WERI-Rb-1 (cell line): ENCODE measurements at places on chromosomes 7 and 10.

GRCh38 chr10:79060641-79061255 lies 8.0 kb upstream of the ZMIZ1 start:
- DNase-seq: no peak

DNA sequence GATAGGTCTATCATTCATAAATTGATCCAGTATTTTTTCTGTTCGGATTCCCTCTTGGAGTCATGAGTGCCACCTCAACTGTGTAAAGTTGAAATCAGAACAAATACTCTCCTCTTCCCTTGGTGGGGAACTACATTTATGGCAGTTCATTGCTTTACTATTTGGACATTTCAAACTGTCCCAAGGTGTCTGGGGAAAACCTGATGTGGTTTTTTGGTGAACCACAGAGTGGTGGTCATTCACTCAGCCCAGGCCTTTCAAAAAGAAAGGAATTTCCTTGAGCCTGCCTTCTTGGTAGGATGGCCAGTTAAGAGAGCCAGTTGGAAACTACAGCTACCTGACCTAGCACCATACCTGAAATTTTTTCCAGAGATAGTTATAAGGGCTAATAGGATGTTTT lies 59.0 kb downstream of the ABCB1 start:
- no peak for DNase-seq

DNA sequence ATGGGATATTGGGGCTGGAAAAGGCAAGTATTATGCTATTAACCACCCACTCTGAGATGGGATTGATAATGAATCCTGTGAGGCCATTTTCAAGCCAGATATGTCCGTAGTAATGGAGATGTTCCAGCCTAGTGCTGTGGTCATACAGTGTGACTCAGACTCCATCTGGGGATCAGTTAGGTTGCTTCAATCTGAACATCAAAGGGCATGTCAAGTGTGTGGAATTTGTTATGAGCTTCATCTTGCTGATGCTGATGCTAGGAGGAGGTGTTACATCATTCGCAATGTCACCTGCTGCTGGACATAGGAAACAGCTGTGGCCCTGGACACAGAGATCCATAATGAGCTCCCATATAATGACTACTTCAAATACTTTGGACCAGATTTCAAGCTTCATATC lies 144.7 kb downstream of the PLCE1 start:
- DNase-seq: no peak

DNA sequence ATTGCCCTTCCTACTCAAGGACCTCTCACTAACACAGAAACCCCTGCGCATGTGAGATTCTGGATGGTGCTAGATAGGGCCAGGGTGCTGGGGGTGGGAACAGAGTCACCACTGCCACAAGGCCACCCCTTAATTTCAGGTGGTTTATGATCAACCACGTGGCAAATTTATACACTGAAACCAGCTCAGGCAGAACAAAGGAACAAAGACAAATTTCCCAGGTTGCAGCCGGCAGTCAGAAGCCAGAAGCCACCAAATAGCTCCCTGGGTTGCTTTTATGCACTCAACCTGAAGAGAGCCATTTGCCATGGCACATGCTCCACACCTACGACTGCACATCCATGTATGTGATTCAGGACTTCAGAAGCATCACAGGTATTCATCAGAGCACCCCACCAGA lies 2.5 kb downstream of the VOPP1 start:
- no peak for DNase-seq

GRCh38 chr7:149466364-149466763 lies 5.5 kb upstream of the ZNF777 start:
- DNase-seq: no peak

GRCh38 chr7:44489955-44490350 lies 505 bp downstream of the NUDCD3 start:
- DNase-seq: no peak

GRCh38 chr7:95026421-95027072 lies 119.2 kb downstream of the PPP1R9A start:
- DNase-seq: no peak

DNA sequence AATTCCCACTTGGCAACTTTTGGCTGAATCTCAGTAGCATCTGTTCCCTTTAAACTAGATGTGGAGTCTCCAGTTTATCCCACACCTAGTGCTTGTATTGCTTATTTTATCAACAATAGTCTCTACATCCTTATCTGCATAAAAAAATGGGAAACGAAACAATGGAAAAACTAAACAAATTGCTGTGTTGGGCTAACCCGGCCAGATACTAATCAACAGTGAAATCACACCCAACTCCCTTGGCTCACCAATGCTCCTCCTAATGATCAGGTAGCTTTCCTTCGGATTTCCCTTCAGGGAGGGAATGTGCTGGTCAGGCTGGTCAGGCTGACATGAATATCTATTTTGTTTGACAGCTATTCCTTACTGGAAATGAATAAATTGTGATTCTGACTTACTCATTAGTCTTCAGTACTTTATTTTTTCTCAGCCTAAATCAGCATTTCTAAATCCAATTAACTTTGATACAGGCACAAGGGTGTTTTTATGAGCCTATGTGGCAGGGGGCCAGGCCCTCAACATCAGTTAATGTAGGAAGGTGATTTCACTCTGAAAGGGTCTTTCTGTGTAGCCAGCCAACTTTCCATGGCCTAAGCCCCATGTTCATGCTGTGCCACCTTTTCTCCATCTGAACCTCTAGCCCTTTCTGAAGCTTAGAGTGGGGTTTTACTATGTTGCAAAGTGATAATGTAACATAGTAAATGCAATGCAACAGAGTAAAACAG lies 170.5 kb upstream of the NPSR1 start:
- DNase-seq: no peak

DNA sequence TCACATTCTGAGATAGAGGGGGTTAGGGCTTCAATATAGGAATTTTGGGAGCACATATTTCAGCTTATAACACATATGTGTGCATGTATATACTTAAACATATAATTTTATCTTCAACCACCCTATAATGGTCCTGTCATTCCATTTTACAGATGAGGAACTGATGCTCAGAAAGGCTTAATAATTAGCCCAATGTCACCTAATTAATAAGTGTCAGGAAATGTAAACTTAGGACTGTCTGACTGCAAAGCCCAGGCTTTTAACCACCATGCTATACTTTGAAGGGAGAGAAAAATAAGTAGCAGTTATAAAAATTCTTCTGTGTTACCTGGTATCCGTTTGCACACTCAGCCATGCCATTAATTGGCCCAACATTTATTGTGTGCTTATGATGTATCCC lies 172.6 kb downstream of the SKIDA1 start:
- DNase-seq: no peak

DNA sequence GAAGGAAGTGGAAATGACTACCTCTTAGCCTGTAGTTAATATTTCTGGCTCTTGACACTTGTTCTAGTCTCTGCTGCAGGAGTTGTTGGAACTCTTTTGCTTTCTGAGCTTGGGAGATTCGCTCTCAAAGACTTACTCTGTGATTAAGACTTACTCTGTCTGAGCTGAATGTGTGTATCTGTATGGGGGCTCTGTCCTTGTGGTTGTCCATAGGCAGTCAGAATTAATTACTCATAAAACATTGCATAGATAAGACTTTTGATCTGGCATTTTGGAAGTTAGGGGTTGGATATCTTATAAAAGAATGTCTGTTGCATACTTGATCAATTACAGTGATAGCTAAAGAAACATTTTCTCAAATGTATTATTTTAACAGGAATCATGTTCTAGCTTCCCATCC lies 199.2 kb upstream of the KIAA1217 start:
- no peak for DNase-seq
